ENCODE measurements at places on chromosomes 2 and 18.

DNA sequence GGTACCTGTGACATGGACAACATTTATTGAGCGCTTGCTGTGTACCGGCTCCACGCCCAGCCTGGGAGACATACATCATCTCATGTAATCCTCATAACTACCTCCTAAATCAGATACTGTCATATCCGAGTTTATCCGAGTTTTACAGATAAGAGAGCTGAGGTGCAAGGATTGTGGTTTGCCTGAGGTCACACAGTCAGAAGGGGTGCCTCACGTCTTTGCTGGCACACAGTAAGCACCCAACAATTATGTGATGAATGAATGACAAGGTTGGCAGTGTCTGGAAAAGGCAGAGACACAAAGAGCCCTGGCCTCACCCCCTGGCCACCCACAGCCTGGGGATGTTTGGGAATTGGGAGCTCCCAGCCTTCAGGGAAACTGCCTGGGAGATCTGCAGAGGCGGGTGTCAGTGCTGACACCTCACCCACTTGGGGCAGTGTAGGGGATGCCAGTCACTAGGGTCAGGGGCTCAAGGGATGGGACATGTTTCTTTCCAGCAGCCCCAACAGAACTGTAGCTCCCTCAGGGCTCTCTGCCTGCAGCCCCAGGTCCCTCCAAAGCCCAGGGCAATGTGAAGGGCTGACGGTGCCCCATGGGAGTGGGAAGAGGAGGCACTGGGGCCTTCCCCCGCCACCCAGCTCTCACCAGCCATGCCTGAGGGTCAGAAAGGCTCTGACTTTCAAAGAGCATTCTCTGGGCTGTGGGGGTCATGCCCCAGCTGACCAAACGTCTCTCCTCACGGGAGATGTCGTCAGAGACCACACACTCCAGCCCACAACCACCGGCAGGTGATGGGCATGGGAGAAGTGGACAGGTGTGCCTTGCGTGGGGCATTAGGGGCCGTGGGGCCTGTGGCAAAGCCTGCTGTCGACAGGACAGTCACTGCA lies 157.5 kb downstream of the ZFP36L2 start:
- no peak for DNase-seq

DNA sequence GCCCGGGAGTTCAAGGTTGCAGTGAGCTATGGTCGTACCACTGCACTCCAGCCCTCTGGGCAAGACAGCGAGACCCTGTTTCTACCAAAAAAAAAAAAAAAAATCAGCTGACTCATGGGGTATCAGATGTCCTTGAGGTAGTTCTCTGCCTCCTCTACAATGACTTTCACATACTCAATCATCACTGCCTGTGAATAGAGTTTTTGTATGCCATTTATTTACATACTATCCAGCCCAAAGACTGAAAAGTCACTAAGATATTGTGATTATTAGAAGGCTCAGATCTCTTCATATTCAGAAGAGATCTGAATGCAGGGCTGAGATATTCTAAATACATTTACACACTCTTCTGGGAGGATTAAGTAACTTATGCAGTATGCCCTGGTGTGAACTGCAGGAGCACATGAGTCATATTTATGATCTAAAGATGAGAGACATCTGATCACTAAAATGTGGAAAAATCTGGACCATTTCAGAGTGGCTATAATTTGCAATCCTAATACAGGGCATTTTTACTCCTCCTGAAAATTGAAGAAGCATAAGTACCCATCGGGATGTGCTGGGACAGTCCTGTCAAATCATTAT lies 38.9 kb downstream of the KLF7 start:
- no peak for DNase-seq

DNA sequence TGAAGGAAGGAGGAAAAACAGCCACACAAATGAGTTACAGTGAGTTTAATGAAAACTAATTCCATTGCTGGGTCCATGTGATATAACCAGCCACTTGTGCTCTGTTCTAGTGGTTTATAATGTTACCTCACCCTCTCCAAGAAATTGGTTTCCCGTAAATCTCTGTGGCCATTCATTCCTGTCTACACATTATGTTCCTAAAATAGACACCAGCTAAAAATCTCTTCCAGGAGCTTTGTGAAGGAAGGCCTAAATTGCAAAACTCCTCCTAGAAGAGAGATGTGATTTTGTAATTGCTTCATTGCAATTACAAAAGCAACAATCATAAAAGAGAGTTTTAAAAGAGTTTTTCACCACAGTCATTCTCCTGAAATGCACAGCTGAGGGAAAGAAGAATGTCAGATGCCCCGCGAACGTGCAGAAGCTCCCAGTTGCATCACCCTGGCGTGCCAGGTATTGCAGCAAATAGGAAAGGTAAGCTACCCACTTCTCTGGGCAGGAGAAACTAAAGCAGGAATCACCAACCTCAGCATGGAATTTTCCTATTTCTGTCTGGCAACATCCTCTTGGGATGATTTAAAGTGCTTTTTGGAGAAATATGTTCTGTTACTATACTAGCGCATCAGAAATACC lies 1.7 kb downstream of the SCN1A start:
- DNase-seq, result no peak

DNA sequence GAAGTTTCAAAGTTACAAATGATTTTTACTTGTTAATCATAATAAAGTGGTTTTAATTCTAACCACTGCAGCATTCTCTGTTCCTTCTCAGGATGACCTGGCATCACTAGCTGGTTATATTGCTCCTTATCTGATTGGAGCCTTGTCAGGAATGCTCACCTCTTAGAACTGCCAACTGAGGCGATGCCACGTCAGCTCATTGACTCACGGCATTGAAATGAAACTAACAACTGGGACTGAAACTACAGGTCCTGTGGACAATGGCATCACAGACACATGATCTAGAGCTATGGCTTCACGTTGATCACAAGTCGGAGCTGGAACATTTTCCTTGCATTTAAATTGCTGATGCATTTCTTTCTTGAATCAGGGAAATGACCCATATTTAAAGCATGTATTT lies 54.9 kb upstream of the MAP2 start:
- DNase-seq, result peak; percentile 27

GRCh38 chr2:70895249-70895648 lies 40.5 kb upstream of the ATP6V1B1 start:
- no peak for DNase-seq

GRCh38 chr2:233436691-233437438 lies 82.6 kb downstream of the DGKD start:
- DNase-seq, result no peak

GRCh38 chr2:98335271-98335670 lies 11.0 kb upstream of the CNGA3 start:
- DNase-seq, result no peak
